ENCODE measurements at places on chromosomes 12 and 14.

DNA sequence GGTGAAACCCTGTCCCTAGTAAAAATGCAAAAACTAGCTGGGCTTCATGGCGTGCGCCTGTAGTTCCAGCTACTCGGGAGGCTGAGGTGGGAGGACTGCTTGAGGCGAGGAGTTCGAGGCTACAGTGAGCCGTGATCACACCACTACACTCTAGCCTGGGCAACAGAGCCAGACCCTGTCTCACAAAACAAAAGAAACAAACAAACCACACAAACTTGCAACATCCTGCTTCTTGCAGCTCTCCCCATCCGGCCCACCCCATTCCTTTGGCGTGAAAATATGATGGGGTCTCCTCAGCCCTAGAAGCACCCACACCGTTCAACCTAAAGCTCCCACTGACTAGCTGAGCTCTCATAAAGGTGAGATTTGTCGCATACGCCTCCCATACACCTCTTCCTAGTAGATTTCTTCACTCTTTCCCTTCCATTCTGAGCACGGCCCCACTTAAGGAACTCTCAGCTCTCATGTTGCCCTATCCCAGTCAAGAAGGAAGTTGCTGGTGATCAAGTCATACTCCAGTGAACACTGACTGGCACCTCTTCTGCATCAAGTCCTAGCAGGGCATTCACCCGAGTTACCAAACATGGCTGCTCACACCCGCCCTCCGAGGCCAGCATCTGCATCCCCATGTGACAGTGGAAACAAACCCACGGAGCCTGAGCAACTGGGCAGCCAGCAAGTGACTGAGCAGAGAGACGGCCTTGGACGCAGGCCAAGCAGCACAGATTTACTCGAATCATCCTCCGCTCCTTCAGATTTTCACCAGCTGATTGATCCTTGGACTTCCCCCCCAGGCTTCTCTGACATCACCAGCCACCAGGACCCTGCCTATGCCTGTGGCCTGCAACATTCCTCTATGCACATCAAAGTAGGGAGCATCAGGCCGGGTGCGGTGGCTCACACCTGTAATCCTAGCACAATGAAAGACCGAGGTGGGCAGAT is 18.9 kb upstream of the CD27 start:
- H3K36me3 ChIP-seq: no peaks in the 10 kb centered on the region
- H3K4me3 ChIP-seq: no peak overlapping the region
- H3K4me1 ChIP-seq: peaks cover 10% of the 10 kb centered on the region
- no peak for DNase-seq

DNA sequence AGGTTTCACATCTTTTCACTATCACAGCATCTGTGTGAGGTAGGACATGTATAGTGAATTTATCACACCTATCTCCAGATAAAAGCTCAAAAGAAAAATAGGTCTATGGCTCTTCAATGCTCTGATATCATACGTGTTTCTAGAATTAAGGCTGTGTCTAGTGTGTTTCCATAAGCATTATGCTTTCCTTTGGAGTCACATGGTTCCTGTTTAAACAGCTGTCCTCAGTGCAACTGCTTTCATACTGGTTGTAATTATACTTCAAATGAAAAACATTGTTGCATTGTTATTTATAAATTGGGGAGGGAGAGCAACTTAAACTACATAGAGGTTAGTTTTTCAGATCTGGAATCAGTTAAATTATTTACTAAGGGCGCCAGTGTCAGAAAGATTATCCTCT is 151.6 kb downstream of the SYT1 start:
- H3K4me3 ChIP-seq: no peak overlapping the region
- no peak overlapping the region for H3K27ac ChIP-seq
- H3K36me3 ChIP-seq: no peaks in the 10 kb centered on the region
- DNase-seq: no peak
- no peaks in the 10 kb centered on the region for H3K27me3 ChIP-seq

DNA sequence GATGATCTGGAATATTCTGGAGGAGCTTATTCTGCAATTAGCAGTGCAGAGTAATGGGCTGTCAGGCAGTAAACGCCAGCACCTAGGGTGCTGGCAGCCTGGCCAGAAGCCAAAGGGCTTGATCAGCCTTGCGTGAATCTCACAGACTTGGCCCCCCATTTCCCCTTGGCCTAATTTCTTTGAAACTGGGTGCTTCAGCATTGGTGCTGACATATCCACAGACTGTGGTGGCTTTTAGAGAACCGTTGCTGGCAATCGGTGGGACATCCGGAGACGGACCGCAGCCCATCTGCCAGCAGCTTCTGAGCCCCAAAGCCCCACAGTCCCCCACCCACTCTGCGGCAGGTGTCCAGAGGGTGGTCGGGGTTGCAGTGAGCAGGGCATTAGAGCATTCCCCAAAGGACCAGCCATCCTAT is 157.1 kb downstream of the CALM1 start:
- H3K27me3 ChIP-seq: no peaks in the 10 kb centered on the region
- no peak overlapping the region for H3K4me3 ChIP-seq
- H3K36me3 ChIP-seq: no peaks in the 10 kb centered on the region
- H3K4me1 ChIP-seq: peaks cover 17% of the 10 kb centered on the region
- H3K27ac ChIP-seq: no peak overlapping the region

DNA sequence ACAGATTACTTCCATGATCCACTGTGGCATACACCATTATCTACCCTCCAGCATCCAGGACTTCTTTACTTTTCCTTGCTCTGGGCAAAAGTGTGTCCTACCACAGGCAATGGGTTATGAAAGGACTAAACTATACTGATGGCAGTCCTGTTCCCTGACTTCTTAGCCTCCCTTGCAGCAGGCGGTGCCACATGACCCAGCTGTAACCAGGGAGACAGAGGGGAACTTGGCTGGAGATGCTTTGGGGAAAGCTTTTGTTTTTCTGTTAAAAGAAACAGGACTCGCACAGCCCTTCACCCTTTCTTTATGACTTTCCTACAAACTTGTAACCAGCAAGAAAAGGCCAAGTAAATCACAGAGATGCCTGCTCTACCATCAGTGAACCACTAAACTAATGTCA is 394.4 kb downstream of the PCNX1 start:
- no peaks in the 10 kb centered on the region for H3K36me3 ChIP-seq
- no peak overlapping the region for H3K27ac ChIP-seq

- H3K27ac ChIP-seq: peak overlapping the region; percentile 53
- no peaks in the 10 kb centered on the region for H3K27me3 ChIP-seq
- no peak overlapping the region for H3K4me3 ChIP-seq
- no peaks in the 10 kb centered on the region for H3K36me3 ChIP-seq
- peaks cover 32% of the 10 kb centered on the region for H3K4me1 ChIP-seq
- peak; percentile 91 for DNase-seq
Measured at GRCh38 chr14:53368711-53369201, 215.6 kb upstream of the DDHD1 start.

DNA sequence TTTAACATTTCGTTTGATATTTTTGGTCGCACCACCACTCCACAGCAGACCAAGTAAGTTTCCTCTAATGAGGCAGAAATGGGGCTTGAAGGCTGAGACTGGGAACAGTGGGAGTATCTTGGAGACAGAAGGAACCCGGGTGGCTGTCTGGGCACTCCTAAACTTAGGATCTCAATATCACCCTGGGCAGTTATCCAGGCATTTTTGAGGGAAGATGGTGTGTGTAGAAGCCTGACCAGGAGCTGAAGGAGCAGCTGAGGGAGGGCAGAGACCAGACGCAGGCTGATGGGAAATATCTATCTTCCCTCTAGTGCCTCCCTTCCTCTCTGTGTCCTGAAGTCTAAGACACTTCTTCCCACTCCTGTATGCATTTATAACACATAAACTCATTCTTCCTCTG is 10.7 kb downstream of the MARS1 start:
- no peak overlapping the region for H3K4me3 ChIP-seq
- H3K4me1 ChIP-seq: no peaks in the 10 kb centered on the region
- no peaks in the 10 kb centered on the region for H3K27me3 ChIP-seq

DNA sequence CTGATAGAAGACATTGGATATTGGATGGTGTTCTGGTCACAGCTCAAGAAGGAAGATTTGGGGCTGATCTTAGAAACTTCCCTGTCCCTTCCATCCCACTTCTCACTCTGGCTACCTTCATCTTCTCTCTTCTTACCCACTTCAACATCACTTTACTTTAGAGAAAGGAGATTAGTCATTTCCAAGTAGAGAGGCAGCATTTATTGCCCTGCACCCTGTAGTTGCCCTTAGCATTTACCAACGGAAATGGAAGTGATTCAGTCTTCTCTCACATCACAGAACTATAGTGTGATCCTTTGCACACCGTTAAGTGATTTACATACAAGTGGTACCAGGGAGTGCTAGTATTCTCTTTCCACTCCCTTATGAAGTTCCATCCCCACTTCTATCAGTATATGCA is 52.4 kb downstream of the PHLDA1 start:
- peaks cover 25% of the 10 kb centered on the region for H3K4me1 ChIP-seq
- H3K36me3 ChIP-seq: no peaks in the 10 kb centered on the region
- peak overlapping the region; percentile 96 for H3K27ac ChIP-seq
- DNase-seq: peak; percentile 61

- no peaks in the 10 kb centered on the region for H3K27me3 ChIP-seq
- no peak overlapping the region for H3K4me3 ChIP-seq
- H3K4me1 ChIP-seq: peaks cover 4% of the 10 kb centered on the region
- H3K27ac ChIP-seq: no peak overlapping the region
- no peak for DNase-seq
Measured at GRCh38 chr12:45666396-45666795, 63.1 kb upstream of the ARID2 start.

GRCh38 chr12:12011880-12012260 is 58.9 kb upstream of the BCL2L14 start:
- H3K36me3 ChIP-seq: no peaks in the 10 kb centered on the region
- H3K4me1 ChIP-seq: peaks cover 46% of the 10 kb centered on the region
- no peak overlapping the region for H3K4me3 ChIP-seq
- no peaks in the 10 kb centered on the region for H3K27me3 ChIP-seq
